ENCODE measurements at places on chromosomes 4 and X.
A peak's percentile ranks its signal among the peaks of the same experiment; 100 is the strongest.

DNA sequence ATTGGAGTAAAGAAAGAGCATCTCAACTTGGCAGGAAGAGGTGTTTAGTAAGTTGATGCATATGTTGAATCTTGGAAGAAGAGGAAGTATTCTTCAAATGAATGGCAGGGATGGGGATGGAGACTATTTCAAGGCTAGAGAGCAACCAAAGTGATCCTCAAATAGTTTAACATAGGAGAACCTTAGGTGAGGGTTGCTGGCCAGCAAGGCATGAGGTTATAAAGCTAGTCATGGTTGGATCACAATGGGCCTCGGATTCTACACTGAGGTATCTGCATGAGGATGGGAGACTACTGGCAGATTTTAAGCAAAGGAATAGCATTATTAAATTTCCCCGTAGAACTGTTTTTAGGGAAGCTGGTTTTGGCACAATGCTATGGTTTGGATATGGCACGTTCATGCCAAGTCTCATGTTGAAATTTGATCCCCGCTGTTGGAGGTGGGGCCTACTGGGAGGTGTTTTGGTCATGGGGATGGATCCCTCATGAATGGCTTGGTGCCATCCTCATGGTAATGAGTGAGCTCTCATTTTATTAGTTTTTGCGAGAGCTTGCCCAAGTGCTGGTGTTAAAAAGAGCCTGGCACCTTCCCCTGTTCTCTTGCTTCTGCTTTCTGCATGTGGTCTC lies 41.9 kb upstream of the ETNPPL start:
- DNase-seq, result no peak

DNA sequence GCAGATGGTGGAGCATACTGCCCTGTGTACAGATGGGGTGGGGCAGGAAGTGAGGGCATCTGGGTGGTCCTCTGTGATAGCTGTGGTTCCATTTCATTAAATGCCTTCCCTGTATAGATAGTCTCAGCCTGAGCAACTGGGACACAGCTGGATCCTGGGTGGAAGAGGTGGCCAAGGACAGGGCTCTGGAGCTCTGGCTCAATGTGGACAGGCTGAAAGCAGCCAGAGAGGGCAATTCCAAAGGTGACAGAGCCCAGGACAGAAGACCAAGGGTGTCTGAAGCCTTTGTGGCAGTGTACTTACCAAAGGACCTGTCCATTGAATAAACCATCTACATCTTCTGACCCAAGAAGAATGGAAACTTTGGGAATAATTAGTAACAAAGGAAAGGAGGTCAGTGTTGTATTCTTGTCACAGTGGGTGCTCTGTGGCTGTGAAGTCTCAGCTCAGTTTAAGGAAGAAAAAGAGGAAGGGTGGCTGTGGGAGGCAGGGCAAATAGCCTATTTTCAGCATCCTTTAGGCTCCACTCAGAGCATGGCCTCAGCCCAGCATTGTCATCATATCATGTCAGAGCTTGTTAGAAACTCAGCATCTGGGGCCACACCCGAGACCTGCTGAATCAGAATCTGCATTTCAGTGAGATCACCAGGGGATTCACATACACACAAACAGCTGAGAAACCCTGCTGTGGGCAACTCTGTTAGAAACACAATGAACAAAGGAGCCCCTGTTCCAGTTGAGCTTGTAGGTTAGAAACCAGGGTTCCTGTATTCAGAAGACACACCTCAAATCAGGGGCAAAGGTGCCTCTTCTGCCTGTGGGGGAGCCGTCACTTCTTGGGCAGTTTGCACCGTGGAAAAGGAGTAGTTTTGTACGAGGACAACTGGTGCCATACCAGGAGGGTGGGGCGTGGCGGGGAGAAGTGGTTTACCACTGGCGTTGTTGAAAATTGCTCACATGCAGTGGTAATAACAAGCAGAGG lies 168.6 kb downstream of the PTTG2 start:
- no peak for DNase-seq

DNA sequence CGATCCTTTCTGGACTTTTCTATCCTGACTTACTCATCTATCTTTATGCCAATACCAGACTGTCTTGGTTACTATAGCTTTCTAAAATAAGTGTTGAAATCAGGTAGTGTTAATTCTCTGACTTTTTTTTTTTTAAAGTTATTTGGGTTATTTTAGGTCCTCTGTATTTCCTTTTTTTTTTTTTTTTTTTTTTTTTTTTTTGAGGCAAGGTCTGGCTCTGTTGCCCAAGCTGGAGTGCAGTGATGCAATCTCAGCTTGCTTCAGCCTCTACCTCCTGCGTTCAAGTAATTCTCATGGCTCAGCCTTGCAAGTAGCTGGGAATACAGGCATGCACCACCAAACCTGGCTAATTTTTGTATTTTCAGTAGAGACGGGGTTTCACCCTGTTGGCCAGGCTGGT lies 2.8 kb upstream of the NELFA start:
- DNase-seq, result peak; percentile 45

GRCh38 chrX:40485102-40485826 lies 95.5 kb upstream of the ATP6AP2 start:
- DNase-seq, result no peak

- DNase-seq, result no peak
Observed at GRCh38 chr4:151489462-151490203, 80.7 kb downstream of the FHIP1A start.

- DNase-seq, result no peak
Observed at GRCh38 chr4:102524691-102525090, 23.5 kb downstream of the NFKB1 start.

- DNase-seq, result no peak
Observed at GRCh38 chrX:130245441-130245840, 23.3 kb downstream of the ZNF280C start.

DNA sequence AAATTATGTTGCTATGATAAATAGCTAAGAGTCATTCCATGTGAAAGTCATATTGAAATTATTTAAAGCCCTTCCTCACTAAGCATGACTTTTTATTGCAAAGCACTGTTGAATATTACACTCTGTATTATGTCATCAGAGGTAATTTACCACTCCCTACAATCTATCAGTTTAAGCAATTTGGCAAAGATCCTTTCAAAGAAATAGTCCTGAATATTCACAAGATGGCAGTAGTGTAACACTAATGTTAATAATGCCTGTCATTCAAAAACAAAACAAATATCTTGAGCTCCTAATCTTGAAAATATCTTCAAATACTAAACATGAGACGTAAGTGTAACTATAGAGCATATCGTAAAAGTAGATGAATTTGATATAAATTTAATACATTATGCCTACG lies 208.6 kb upstream of the TECRL start:
- no peak for DNase-seq

GRCh38 chr4:125421547-125421946 lies 106.8 kb downstream of the FAT4 start:
- no peak for DNase-seq

DNA sequence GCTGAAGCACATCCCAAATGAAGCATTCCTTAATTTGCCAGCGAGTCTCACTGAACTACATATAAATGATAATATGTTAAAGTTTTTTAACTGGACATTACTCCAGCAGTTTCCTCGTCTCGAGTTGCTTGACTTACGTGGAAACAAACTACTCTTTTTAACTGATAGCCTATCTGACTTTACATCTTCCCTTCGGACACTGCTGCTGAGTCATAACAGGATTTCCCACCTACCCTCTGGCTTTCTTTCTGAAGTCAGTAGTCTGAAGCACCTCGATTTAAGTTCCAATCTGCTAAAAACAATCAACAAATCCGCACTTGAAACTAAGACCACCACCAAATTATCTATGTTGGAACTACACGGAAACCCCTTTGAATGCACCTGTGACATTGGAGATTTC lies 14.6 kb downstream of the TLR8 start:
- DNase-seq, result no peak

GRCh38 chrX:106341823-106342222 lies 173.7 kb downstream of the PWWP3B start:
- DNase-seq, result no peak

DNA sequence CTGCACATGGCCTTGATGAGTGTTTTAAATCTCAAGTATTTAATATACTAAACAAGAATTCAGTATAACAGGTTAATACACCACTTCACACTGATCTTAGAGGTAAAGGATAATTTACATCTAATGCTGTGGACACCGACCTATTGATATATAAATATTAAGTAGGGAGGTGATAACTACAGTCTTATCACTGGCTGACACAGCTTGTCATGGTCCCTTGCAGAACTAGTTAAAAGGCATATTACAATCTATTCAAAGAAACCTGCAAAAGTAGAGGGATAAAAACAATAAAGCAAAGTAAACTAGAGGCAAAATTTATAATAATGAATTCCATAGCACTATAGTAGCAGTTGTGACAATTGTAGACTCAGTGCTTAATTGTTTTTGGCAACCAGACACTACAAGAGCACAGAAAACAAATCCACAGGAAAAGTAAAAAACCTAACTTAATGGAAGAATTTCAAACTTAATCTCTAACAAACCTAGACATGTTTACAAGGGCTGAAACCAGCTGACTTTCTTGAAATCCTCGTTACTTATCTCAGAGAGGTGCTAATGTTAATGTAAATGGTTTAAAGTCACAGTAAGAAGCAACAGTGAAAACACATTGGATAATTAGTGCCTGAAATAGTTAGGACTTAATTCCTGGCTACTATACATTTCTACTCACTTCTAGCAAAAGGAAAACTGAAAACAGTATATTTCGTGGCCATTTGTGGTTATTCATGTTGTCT lies 25.0 kb downstream of the MFAP3L start:
- DNase-seq, result no peak

DNA sequence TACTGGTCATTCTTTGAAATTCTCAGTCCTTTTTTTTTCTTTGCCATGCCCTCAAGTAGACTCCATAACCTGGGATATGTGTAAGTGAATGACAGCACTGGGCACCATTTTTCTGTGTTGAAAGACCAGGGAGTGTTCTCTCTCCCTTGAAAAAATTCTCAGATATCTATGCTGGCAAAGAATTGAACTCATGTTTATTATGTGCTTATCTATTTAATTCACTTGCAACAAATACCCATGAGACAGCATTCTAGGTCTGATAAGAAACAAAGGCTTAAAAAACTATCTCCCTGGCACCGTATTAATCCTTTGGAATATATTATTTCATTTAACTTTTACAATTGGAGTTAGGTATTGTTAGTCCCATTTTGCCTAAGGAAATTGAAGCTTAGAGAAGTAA lies 36.7 kb downstream of the LARP7 start:
- DNase-seq, result no peak

DNA sequence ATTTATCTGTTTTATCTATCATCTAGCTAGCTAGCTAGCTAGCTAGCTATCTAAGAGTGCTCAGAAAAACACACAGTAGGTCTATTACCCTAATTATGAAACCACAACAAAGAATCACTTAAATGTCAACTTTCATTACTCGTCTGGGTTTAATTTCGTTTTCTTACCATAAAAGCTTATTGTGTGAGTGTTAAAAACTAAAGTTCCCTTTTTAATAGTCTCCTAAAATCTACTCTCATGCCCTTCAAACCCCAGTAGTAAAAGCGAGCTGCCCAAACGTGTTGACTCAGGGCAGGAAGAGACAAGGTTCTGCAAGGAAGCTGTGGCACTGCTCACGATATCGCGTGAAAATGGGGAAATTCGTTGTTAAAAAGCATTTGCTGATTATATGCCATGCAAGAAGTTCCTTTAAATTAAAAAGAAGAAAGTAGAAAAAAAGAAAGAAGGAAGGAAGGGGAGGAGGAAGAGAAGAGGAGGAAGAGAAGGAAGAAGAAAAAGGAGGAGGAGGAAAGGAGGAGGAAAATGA lies 595 bp downstream of the MBNL3 start:
- DNase-seq, result peak; percentile 14

GRCh38 chr4:115664285-115664684 lies 550.9 kb upstream of the NDST4 start:
- no peak for DNase-seq

DNA sequence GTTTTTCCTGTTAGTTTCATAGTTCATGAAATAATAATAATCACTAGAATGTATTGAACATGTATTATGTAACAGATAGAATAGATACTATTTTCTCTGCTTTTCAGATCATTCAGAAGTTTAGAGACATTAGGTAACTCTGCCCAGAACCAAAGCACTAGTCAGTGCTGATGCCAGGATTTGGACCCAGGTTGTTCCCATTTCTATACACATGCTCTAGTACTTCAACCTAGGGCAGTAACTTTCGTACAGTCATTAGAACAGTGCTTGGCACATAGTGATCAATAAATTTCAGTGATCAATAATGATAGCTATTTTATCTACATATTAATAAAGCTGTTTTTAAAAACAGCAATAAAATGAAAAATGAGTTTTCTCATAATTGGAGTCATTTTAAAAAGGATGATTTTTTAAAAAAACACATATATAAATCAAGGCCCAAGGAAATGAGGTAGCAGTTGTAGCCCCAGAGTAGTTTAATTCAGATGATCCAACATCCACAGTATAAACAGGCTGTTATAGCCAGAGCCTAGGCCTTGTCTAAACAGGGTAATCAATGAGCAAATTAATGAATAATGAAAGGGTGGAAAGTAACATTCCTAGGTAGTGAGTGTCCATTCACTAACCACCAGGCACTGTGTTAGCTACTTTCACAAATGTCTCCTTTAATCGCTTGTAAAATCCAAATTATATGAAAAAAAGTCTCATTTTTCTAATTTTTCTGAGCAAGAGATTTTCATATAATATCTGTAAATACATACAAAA lies 25.6 kb downstream of the TXK start:
- no peak for DNase-seq

GRCh38 chr4:120819805-120820437 lies 102.6 kb downstream of the PRDM5 start:
- DNase-seq, result no peak

GRCh38 chr4:138579146-138579545 lies 337.0 kb upstream of the SLC7A11 start:
- no peak for DNase-seq

DNA sequence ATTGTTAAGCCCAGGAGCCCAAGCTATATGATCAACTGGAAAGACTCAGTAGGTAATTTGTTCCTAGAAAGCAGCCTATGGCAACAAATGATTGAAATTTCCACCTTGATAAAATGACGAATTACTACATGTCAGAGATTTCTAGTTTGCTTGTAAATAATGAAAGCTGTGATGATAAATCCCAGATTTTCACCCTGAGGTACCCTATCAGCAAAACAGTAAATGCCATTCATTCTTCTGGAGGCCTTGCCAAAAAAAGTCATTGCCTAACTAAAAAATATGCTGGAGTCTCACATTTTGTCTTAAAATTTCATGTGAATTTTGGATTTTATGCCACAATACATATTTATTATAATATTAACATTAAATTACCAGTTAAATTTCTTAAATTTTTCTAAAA lies 71.3 kb downstream of the PPEF2 start:
- no peak for DNase-seq

DNA sequence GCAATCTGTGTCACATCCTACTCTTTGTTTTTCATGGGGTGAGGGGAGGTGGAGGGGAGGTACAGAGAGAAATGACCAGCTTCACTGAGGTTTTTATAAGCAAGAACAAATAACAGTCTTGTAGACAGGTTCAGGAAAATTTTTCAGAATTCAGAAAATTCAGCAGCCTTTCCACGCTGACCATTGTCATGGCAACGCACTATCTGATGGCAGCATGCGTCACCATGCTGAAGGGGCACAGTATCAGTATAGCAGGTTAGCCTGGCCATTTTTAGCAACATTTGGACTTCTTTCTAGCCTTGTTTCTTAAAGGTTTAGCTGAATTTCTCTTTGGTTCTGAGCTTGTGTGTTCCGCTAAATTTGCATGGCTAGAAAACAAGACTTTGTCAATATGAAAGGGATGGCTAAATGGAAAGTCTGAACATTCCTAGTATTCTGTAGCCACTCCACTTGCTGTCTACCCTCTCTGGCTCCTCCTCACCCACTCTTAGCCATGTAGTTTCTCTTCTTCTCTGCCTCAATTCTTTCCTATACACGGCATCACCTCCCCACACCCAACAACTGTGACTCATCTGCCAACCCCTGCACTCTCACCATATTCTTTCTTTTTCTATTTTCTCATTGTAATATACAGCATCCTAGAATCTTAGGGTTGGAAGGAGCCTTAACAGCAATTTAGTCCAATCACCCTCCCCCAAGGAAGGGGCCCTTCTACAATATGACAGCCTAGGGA lies 42.7 kb upstream of the CITED1 start:
- no peak for DNase-seq
